ENCODE measurements at places on chromosomes 6 and 20.

DNA sequence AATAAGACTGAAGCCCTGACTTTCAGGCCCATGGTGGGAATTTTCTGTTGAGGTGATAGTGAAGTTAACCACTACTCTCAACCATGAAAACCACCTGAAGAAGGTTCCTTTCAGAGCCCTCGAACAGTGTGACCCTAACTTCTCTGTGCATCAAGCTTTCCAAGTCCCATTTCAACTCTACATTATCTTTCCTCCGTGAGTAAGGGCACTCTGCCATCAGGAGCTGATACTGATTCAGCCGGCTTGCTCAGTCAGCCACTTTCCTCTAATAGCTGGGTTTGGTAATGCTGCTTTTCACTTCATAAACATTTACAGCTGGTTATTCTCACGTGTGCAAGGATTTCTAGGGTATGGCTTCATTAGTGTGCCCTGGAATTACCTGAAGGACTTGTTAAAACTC lies 10.7 kb upstream of the SLA2 start:
- DNase-seq, result no peak

GRCh38 chr20:36883977-36884535 lies 8.1 kb downstream of the TLDC2 start:
- DNase-seq, result no peak

GRCh38 chr6:166924531-166924930 lies 31.8 kb downstream of the RNASET2 start:
- no peak for DNase-seq

- no peak for DNase-seq
Observed at GRCh38 chr20:52313341-52313963, 121.9 kb upstream of the ZFP64 start.

DNA sequence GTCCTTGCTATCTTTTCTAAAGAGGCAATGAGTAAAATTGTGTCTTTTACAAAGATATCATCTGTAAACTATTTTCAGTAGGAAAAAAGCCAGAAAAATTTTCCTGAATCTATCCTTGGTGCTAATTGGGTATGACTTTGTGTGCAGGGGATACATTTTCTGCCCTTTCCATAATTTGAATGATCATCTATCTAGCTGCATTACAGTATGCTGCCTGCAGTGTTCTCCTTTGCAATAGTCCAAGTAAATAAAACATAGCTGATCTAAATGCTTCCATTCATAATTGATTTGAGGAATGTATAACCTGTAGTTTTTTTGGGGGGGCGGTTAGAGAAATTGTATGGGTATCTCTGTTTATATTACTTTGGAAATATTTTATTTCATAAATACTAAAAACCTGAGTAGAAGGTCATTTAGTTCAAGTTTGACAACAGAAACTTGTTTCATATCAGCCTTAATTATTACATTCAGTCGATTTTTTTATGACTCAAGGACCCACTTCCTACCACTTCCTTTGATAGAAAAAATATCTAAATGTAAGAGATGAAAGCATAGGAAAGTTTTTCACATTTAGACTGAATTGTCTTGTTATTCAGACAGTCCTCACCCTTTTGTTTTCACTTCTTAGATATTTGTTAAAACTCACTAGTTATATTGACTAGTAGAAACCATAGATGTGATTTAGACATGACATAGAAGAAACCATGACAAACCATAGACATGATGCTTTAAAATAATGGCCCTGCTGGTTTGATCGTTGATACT lies 75.3 kb downstream of the AIG1 start:
- no peak for DNase-seq

- DNase-seq, result no peak
Observed at GRCh38 chr6:20238688-20239587, 26.7 kb upstream of the MBOAT1 start.

DNA sequence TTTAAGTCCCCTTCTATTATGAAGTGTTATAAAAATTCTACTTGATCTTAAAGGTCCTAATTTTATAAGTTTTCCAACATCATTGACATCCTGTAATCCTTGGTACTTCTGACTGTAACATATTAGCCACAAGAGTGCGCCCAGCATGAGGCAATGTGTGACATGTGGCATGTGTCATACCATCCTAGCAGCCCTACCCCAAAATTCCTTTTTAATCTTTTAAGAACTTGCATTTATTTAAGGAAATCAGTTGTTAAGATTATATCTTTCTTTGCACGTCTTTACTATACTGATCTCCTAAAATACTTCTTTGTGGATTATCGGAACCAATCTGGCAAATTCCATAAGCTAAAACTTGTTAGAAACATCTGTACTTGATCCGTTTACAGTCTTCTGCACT lies 167.1 kb upstream of the SLC24A3 start:
- DNase-seq, result no peak

GRCh38 chr20:49043000-49043399 lies 3.1 kb upstream of the CSE1L start:
- no peak for DNase-seq

DNA sequence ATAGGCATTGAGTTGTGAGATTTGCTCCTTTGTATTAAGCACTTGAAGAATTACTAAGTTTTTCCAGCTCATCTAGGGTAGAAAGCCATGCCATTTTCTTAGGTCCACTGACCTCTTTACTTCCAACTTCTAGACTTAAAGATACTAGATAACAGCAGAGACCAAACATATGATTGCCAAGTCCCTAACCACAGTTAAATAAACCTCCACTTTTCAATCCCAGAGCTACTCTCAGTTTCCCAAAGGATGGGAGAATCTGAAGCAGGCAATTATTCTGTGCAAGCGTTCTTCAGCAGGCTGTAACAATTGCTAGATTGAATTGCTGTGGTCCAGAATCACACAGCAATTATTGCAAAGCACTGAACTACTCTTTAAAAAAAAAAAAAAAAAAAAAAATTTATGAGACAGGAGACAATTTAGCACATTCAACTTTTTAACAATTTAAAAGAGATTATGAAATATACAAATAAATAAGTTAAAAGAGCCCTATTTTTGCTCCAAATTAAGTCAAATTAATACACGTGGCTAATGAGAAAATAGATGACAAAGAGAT lies 104.0 kb upstream of the PRSS16 start:
- DNase-seq, result no peak

DNA sequence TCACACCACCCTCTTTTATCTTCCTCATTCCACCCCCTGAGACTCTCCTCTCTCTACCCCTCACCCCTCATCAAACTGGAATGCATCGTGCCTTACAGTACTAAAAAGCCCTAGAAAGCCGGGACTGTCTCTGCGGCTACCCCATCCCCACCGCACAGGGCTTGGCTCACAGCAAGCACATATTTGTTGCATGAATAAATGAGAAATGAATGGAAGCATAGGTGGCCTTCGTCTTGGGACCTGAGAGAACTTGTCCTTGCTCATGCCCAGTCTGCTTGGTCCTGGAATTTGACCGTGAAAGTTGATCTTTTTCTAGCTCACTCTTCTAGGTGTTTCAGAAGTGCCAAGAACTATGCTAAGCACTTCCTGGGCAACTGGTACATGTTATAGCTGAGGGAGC lies 53.3 kb downstream of the APCDD1L start:
- no peak for DNase-seq

DNA sequence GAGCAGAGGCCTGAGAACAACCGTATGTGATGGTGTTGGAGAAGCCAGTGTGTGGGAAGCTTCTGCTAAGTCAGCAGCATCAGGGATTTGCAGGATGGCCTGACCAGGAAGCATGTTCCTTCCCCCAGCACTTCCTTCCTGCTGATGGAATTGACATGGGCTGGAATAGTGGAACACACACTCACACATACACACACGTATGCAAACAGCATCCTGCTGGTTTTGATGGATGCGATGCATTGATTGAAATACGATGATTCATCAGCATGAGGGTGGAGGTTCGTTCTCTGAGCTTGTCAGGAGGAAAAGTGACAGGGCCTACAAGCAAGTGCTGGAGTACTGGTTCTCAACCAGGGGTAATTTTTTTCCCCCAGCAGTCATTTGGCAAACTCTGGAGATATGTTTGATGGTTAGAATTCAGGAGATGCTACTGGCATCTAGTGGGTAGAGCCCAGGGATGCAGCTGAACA lies 229.1 kb downstream of the NFATC2 start:
- no peak for DNase-seq

DNA sequence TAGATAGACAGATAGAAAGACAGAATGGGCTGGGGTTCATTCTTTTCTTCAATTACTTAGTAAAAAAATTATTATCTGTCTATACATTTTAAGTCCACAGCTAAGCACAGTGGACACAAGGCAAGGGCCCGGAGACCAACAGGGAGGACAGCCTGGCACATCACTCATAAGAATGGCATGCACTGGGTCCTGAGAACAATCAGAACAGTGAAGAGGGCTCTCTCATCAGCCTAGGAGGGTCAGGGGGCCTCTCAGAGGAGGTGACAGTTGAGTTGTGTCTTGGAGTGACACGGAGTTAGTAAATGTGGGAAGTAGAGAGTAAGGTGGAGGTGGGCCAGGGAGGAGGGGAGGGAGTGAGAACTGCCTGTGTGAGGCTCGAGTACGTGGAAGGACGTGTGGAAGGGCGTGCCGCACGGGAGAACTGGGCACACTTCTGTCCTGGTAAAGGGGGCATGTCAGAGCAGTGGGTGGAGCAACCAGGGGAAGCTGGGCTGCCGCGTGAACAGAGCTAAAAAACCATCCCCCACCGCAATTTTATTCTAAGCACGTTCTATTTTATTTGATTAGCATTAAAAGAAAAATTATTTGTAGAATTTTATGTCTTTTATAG lies 45.1 kb upstream of the DSP start:
- no peak for DNase-seq

GRCh38 chr6:88705601-88706000 lies 257.8 kb downstream of the RNGTT start:
- no peak for DNase-seq

DNA sequence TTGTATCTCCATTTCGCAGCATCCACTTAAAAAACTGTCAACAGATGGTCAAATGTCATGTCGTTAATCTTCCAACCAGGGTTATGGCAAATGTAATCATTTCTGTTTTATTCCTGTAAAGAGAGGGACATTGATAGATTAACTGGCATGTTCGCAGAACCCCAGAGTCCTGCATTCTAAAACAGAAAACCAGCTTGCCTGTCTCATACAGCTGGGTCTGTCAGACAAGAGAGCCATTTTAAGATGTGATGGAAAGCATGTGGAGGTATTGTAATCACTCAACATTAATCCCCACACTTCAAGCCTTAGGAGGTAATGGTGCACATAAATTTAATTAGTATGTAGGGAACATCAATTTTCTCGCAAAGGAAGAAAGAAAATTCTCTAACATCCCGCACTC lies 4.4 kb downstream of the SMLR1 start:
- no peak for DNase-seq

- no peak for DNase-seq
Observed at GRCh38 chr6:14174226-14174625, 56.7 kb downstream of the CD83 start.

DNA sequence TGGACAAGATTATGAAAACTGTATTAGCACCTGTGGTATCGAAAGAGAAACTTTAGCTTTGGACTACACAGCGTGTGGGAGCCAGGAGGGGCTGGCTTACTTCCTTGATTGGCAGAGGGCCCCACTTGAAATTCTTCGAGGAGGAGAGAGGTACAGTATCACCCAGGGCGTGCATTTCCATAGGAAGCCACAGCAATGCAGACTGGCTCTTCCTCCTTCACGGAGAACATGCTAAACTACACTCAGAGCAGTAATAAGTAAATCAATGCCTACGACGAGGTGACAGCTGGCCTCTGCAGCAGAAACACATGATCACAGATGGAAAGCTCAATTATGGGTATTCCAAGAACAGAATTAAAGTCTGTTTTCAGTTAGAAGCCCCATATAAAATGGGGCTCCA lies 44.2 kb downstream of the MYLK4 start:
- no peak for DNase-seq

DNA sequence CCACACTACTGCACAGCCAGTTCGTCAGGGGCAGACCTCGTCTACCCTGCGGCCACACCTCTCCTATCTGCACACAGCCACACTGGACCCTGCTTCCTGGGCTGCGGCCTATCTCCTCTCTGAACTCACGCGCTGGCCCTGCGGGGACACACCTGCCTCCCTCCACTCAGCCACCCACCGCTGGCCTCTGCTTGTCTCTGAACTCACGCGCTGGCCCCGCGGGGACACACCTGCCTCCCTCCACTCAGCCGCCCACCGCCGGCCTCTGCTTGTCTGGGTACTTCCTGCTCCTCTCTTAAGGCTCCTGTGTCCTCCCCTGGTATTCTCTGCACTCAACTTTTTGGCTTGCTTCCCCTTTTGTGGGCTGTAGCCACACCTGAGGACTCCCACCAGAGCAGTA lies 52.3 kb downstream of the HUS1B start:
- DNase-seq, result no peak

DNA sequence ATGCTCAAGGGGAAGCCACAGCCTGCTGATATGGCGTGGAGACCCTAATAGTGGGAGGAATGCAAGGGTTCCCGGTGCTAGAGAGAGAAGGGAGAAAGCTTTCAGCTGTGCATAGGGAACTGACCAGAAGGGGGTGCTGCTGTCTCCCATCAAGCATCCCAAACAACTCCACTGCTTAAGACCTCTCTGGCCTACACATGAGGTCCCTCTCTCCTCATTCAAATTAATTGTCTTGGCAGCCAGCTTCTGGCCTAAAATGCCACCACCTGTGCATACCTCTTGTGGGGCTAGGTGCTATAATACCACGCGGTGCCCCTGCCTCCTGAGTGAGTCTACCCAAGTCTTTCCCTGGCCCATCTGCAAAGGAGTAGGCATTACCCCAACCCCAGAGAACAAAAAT lies 14.5 kb downstream of the ADISSP start:
- DNase-seq, result peak; percentile 14

DNA sequence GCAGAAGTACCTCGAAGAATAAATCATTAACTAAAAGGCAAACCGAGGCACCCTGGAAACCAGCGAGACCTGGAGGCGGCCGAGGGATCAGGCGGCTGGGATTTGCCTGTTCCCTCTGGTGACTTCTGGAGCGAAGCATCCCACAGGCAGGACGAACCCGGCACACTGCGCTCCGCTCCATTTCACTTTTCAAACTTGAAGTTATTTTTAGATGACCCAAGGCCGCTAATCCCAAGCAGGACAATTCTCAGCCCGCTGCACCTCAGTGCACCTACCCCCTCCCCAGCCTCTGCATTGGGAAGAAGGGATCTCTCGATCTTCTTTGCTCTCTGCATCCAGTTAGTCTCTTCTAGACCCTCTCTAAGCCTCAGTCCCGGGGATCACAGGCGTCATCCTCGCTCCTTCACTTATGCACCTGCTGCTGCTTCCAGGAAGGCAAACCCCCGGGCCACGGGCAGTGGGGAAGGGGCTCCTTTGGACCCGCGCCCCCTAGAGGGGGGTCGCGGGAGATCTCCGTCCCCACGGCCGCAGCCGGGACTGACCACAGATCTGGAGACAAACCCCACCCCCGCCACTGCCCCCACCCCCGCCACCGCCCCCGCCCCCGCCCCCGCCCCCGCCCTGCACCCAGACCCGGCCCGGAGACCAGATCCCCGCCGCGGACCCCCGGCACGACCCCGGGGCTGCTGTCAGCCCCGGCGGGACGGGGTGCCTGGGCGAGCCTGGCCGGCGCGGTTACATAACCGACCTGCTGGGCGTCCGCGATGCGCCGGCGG lies 636 bp downstream of the RCAN2 start:
- no peak for DNase-seq

- no peak for DNase-seq
Observed at GRCh38 chr6:143949535-143949934, 58.5 kb downstream of the PLAGL1 start.

GRCh38 chr20:39745380-39745779 lies 783.2 kb downstream of the DHX35 start:
- no peak for DNase-seq

- no peak for DNase-seq
Observed at GRCh38 chr6:36216559-36216958, 20.0 kb downstream of the BRPF3 start.
